ENCODE measurements at places on chromosomes 4 and X.
A peak's percentile ranks its signal among the peaks of the same experiment; 100 is the strongest.

DNA sequence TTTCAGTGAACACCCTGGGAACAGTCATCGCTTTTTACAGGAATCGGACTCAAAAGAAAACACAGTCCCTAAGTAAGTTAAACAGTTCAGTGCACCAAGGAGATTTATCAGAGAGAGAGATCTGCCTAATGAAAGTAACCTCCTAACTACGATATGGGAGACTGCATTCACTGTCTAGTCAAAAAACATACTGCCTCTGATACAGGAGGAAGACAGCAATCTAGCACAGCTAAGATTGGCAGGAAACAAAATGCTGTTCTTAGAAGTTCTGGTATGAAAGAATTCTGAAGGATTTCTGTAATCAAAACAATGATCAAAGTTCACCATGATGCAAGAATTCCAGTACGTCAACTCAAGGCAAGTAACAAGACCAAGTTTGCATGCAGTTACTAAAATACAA lies 92.8 kb downstream of the MAML3 start:
- H3K36me3 ChIP-seq, result no peaks in the 10 kb centered on the region
- no peak overlapping the region for H3K4me3 ChIP-seq
- peak overlapping the region; percentile 34 for H3K27ac ChIP-seq
- H3K27me3 ChIP-seq, result no peaks in the 10 kb centered on the region
- H3K4me1 ChIP-seq, result peaks cover 15% of the 10 kb centered on the region

GRCh38 chr4:174828845-174829701 lies at the start of gene GLRA3:
Gene GLRA3, minus strand, starts transcription at chr4:174829247. Its CDS starts 436 bp downstream, at chr4:174828811.
- no peak within 1 kb of the TSS for H3K27ac ChIP-seq
- no peaks in the 10 kb centered on the region for H3K27me3 ChIP-seq
- H3K4me1 ChIP-seq, result peaks cover 2% of the 10 kb centered on the region
- H3K36me3 ChIP-seq, result no peaks in the 10 kb centered on the region

DNA sequence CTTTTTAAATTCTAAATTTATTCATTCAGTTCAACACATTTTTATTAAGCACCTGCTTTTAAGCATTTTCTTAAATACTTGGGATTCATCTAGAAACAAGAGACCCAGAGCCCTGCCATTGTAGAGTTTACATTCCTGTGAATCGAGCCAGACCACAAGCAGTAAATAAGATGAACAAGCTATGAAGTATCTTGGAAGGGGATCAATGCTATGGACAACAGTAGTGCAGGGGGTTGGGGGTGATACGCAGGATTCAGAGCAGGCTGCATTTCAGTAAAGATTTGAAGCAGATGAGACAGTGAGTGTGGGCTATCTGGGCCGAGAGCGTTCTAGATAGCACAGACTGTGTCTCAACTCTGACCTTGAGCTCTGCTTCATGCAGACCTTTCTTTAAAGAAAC lies 35.1 kb downstream of the CLDN22 start:
- H3K36me3 ChIP-seq, result no peaks in the 10 kb centered on the region
- H3K27ac ChIP-seq, result no peak overlapping the region
- H3K4me1 ChIP-seq, result no peaks in the 10 kb centered on the region
- no peak for DNase-seq
- no peak overlapping the region for H3K4me3 ChIP-seq
- H3K27me3 ChIP-seq, result no peaks in the 10 kb centered on the region

DNA sequence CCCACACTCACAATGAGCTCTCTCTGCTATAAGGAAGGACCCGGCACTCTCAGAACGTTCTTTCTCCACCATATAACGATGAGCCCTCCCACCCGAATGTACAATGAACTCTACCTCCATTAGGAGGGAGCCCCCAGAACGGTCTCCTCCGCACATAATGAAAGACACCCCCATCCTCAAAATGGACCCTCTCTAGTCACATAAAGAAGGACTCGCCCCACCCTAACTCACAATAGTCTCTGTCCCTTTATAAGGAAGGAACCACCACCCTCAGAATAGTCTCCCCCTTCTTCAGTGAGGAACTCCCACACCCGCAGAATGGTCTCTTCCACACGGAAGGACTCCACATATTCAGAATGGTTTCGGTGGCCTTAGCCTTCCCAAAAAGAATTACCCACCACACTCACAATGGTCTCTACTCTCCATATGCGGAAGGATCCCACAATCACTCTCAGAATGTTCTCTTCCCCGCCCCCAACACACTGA lies 477 bp downstream of the SLC35A2 start:
- DNase-seq, result no peak
- peaks cover 20% of the 10 kb centered on the region for H3K36me3 ChIP-seq
- H3K27me3 ChIP-seq, result no peaks in the 10 kb centered on the region
- H3K4me1 ChIP-seq, result peaks cover 21% of the 10 kb centered on the region
- peak overlapping the region; percentile 89 for H3K27ac ChIP-seq
- H3K4me3 ChIP-seq, result peak overlapping the region; percentile 72

DNA sequence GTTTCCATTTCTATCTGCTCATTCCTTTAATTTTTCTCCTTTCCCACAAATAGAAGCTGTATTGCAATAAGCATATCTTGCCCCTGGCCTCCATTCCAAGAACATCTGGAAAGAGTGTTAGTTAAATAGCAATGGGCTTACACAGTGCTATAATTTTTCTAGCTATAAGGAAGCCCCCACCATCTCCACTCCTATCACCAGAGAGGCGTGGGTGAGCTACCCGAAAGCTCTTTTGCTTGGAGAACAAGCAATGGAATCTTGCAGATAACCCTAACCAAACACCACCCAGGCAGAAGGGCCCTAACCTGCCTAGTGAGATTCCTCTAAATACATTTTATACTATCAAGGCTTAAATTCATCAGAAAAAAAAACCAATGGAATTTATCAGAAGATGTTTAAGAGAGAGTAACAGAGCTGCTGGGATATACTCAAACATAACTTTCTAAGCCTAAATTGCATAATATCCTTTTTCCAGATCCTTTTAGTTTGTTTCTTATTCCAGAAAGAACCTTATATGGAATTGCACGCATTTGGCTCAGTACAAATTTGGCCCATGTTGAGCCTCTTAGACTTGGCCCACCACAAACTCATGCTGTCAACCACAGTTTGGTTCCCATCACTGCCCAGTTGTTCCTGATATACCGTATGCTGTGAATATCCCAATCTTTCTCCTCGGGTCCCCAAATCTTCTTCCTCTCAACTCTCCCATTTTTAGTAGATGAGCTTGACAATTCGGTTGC lies 91.6 kb upstream of the PLAC1 start:
- DNase-seq, result no peak
- H3K4me1 ChIP-seq, result no peaks in the 10 kb centered on the region
- no peaks in the 10 kb centered on the region for H3K27me3 ChIP-seq
- H3K4me3 ChIP-seq, result no peak overlapping the region

DNA sequence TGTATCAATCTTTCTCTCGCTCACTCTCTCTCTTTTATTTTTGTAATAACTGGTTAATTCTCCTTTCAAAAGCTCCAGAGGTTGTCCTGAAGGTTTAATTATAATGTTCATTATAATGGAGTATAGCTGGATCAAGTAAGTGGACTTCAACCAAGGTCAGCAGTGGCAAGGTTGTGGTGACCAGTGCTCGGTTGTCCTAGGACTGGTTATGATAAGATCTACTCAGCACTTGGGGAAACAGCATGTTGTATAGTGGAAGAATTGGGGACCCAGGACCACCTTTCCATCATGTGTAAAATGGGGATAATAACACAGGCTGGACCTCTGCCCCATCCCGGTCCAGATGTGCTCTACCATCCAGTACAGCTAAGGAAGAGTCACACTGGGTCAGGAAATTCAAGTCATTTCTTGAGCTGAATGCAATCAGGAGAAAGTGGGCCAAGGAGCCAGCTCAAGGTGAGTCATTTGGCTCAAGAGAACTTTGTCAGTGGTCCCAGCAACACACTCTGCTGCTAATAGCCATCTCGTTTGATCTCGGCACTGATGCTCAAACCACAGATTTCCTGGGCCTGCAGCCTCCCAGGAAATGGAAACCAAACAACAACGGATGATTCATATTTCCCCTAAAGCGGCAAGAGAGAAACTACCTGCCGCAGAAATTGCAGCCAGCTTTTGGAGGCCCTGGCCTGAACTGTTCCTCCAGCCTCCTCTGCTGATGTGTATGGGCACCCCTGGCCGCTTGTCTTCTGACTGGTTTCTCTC lies 123.6 kb upstream of the RBPJ start:
- H3K27ac ChIP-seq, result no peak overlapping the region
- no peaks in the 10 kb centered on the region for H3K36me3 ChIP-seq
- peak; percentile 19 for DNase-seq
- peaks cover 10% of the 10 kb centered on the region for H3K4me1 ChIP-seq

GRCh38 chrX:121456315-121456714 lies 408.9 kb downstream of the GLUD2 start:
- DNase-seq, result no peak
- no peaks in the 10 kb centered on the region for H3K36me3 ChIP-seq
- no peak overlapping the region for H3K27ac ChIP-seq
- H3K4me1 ChIP-seq, result no peaks in the 10 kb centered on the region
- H3K27me3 ChIP-seq, result no peaks in the 10 kb centered on the region
- no peak overlapping the region for H3K4me3 ChIP-seq

DNA sequence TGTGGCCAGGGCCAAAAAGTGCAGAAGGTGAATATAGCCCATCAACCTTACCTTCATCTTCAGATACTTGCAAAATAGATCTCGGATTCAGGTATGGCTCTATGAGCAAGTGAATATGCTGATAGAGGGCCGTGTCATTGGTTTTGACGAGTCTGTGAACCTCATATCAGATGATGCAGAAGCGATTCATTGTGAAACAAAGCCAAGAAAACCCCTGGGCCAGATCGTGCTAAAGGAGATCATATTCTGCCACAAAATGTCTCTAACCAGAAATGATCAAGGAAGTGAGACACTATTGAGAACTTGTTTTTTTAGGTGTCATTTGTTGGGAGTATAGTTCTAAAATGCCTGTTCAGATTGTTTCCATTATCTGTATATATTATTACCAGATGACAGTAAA lies 48.3 kb downstream of the PDK3 start:
- DNase-seq, result no peak
- H3K27me3 ChIP-seq, result no peaks in the 10 kb centered on the region
- no peaks in the 10 kb centered on the region for H3K36me3 ChIP-seq

DNA sequence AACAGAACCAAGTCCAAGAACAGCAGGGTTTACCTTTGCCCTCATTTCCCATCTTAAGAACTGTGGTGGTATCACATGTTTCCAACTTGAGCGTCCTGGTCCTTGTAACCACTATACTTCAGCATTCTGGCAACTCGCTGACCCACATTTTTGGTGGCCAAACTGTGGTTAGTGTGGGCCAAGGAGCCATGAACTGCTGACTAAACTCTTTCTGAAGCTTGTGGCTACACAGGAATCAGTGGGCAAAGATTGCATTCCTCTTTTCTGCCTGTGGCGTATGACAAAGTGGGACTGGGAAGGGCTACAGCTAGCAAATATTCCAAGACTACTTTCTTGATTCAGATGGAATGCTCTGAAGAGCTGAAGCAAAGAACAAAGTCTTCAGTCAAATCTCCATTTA lies 106.3 kb upstream of the MID1 start:
- no peak overlapping the region for H3K27ac ChIP-seq
- no peak overlapping the region for H3K4me3 ChIP-seq
- H3K4me1 ChIP-seq, result no peaks in the 10 kb centered on the region
- DNase-seq, result no peak

- H3K4me1 ChIP-seq, result no peaks in the 10 kb centered on the region
- H3K27ac ChIP-seq, result no peak overlapping the region
- no peaks in the 10 kb centered on the region for H3K27me3 ChIP-seq
Observed at GRCh38 chr4:53855581-53856250, 208.7 kb downstream of the CHIC2 start.

- H3K27ac ChIP-seq, result no peak overlapping the region
- no peak for DNase-seq
- no peak overlapping the region for H3K4me3 ChIP-seq
Observed at GRCh38 chr4:147041376-147041775, 95.7 kb upstream of the TTC29 start.

DNA sequence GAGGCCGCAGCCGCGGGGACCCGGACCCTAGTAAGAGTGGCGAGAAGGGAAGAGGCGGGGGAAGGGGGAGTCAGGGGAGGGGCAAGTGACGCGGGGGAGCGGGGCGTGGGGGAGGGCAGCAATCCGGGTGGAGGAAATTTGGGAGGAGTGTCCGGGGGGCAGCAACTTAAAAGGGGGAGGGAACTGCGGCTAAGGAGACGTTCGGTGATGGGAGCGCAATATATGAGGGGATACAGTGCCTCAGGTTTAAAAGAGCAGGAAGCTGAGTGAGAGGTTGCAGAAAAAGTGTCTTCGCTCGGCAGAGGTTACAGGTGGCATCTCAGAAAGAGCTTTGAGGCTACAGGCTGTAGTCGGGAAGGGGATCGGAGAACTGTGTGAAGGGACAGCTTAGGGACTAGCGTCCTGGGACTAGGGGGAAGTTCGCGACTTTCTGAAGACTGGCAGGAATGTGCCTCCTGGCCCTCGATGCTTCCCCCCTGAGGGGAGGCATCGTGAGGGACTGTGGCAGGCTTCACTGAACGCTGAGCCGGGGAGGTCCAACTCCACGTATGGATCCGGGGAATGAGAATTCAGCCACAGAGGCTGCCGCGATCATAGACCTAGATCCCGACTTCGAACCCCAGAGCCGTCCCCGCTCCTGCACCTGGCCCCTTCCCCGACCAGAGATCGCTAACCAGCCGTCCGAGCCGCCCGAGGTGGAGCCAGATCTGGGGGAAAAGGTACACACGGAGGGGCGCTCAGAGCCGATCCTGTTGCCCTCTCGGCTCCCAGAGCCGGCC lies 519 bp downstream of the FOXO4 start:
- DNase-seq, result peak; percentile 57
- H3K27ac ChIP-seq, result peak overlapping the region; percentile 77
- H3K36me3 ChIP-seq, result no peaks in the 10 kb centered on the region
- H3K27me3 ChIP-seq, result no peaks in the 10 kb centered on the region
- H3K4me3 ChIP-seq, result peak overlapping the region; percentile 54

GRCh38 chrX:3715921-3716320 lies 2.5 kb upstream of the PRKX start:
- H3K27me3 ChIP-seq, result peaks cover 21% of the 10 kb centered on the region
- DNase-seq, result no peak
- no peak overlapping the region for H3K4me3 ChIP-seq
- H3K4me1 ChIP-seq, result peaks cover 16% of the 10 kb centered on the region
- H3K36me3 ChIP-seq, result no peaks in the 10 kb centered on the region

- no peak overlapping the region for H3K27ac ChIP-seq
- H3K4me3 ChIP-seq, result no peak overlapping the region
- DNase-seq, result no peak
- H3K36me3 ChIP-seq, result no peaks in the 10 kb centered on the region
Observed at GRCh38 chr4:152972821-152973628, 36.9 kb downstream of the FHDC1 start.

GRCh38 chrX:96684339-96685209 lies at the start of gene DIAPH2:
Gene DIAPH2, plus strand, starts transcription at chrX:96684842.
- H3K36me3 ChIP-seq, result no peaks in the 10 kb centered on the region
- DNase-seq, result peak; percentile 63
- peak within 1 kb of the TSS; percentile 70 for H3K27ac ChIP-seq
- H3K4me1 ChIP-seq, result peaks cover 5% of the 10 kb centered on the region

- no peaks in the 10 kb centered on the region for H3K36me3 ChIP-seq
- H3K27ac ChIP-seq, result no peak overlapping the region
- DNase-seq, result no peak
- H3K4me1 ChIP-seq, result no peaks in the 10 kb centered on the region
- H3K4me3 ChIP-seq, result no peak overlapping the region
- H3K27me3 ChIP-seq, result no peaks in the 10 kb centered on the region
Observed at GRCh38 chr4:122710434-122711308, 21.8 kb upstream of the BBS12 start.

- no peaks in the 10 kb centered on the region for H3K27me3 ChIP-seq
- no peak overlapping the region for H3K27ac ChIP-seq
Observed at GRCh38 chr4:95142932-95143331, 385.2 kb downstream of the BMPR1B start.

GRCh38 chr4:48481581-48481980 lies 1.6 kb upstream of the SLC10A4 start:
- H3K27me3 ChIP-seq, result peaks cover 63% of the 10 kb centered on the region
- no peak overlapping the region for H3K27ac ChIP-seq
- DNase-seq, result no peak
- H3K4me1 ChIP-seq, result peaks cover 5% of the 10 kb centered on the region

GRCh38 chr4:83329521-83330110 lies 5.0 kb downstream of the HPSE start:
- no peaks in the 10 kb centered on the region for H3K36me3 ChIP-seq
- H3K4me1 ChIP-seq, result peaks cover 6% of the 10 kb centered on the region
- H3K27ac ChIP-seq, result no peak overlapping the region
- no peak overlapping the region for H3K4me3 ChIP-seq

Data from thymus (tissue), 14 donors.